ENCODE measurements at places on chromosomes 6 and 20.

DNA sequence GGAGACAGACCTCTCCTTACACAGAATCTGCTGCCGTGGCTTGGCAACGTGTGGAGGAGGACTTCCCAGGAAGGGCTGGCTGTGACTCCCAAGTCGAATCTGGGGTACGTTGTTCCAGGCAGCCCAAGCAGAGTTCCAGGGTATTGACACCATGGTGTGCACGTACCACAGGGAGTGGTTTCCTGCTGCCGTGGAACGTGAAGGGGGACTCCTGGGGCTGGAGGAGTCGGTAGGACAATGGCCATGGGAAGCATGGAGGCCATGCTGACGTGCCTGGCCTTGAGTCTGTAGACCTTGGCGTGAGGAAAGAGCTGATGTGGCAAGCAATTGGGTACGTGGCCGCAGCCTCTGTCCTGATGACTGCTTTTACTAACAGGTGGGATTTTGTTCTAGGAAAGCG, 119.3 kb downstream of the TULP4 start:
- DNase-seq, result no peak

DNA sequence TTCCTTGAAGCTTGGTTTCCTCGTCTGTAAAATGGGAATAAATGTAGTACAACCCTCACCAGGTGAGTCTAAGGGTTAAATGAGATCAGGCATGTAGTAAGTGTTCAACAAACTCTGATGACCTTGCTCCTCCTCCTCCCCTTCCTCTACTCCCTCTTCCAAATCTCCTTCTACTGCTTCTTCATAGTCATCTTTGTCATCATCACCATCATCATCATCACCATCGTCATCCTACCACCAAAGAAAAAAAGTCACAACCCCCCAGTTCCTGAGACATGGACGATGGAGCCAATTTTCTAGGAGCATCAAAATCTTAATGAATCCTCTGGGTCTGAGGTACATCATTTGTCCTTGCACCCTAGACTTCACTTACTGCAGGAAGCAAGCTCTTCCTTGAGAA, 240.0 kb downstream of the ANKRD60 start:
- DNase-seq, result no peak

- DNase-seq, result no peak
Observed at GRCh38 chr20:32613192-32614053, 28.3 kb upstream of the NOL4L start.

DNA sequence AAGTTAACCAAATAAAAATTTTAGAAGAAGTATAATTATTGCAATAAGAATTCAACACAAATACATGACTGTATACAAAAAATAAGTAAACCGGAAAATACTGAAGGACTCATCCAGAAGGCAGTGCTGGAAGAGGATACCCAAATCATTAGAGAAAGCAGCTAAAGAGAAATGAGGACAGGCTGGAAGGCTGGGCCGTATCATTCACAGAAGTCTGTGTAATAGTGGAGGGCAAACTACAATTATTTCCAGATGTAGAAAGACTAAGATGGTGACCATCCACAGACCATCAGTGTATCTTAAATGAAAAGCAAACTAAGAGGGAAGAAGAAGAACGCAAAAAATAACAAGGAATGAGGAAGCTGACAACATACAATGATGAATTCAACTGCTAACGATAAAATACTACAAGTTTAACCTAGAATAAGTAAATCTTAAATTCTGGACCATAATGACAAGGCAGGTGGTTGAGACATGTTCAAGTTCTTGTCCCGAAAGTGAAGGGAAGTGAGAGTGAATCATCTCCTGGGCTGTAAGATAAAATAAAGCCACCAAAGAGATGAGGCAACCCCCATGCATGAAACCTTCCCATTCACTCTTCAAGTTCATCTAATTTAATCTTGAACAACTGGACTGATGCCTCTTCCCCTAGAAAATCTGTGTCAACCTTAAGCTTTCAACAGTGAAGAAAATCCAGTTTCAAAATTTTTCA, 71.5 kb downstream of the SLC23A2 start:
- no peak for DNase-seq

DNA sequence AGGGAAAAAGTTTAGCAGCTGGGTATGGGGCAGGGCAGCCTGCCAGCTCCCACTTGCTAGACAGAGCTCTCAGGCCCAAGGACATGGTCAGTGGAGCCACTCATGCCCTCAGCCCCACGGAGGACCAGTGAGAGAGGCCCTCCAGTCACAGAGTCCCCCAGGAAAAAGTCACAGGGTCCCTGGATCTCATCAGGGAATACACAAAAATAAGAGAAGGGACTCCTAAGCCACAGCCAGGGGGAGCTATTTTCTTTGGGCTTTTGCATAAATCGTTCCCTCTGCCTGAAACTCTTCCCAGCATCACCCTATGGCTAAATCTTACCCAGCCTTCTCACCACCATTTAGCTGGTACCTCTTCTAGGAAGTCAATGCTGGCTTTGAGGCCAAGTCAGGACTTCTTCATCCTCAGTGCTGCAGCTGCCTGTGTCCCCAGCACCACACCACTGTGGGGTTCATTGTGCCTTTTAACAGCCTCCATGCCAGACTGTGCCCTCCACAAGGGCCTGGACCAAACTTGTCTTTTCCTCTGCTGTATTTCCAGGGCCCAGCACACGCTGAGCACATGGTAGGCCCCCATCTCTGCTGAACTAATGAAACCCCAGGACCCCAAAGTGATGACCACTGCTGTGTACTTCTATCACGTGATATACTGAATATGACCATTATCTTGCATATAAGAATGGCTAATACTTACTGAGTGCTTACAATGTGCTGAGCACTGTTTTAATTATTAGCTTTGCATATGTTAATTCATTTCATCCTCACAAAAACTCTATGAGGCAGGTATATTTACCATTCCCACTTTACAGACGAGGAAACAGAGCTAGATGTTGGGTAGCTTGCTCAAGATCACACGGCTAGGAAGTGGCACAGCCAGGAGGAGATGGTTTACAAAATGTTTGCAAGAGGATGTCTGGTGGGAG, 2.0 kb downstream of the ZNF335 start:
- DNase-seq, result no peak

DNA sequence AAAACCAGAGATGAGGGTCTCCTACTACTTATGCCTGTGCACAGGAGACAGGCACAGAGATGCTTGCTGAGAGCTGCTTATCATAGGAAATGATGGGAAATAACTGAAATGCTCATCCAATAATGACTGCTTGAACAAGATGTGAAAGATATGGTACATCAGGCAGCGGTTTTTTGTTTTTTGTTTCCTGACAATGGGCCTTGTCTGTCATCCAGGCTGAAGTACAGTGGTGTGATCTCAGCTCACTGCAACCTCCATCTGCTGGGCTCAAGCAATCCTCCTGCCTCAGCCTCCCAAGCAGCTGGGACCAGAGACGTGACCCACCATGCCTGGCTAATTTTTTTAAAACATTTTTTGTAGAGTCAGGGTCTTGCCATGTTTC, 1.2 kb upstream of the RIPOR3 start:
- DNase-seq, result no peak

- no peak for DNase-seq
Observed at GRCh38 chr6:73774311-73774774, 78.3 kb downstream of the CD109 start.

DNA sequence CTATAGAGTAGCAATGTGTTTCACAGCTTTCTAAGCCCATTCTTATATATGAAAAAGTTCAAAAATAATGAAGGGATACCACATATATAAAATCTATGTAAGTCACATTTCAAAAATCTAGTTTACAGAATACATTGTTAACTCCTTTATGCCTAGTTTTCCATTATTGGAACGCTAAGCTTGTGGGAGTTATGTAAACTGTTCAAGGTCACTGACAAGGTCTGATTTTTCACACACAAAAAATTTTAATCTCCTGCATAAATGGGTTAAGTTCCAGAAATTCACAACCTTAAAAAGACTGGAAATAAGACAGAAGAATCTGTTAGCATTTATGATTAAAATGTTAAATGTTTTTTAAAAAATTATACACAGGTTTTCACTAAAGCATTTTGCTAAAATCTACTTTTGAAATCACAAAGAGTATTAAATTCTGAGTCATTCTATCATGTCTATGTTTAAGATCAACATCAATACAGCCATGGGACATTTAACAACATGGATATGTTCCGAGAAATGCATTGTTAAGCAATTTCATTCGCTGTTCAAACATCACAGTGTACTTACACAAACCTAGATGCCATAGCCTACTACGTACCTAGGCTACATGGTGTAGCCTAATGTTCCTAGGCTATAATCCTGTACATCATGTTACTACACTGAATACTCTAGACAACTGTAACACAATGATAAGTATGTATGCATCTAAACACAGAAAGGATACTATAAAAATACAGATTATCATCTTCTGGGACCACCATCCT, 25.4 kb downstream of the ATG5 start:
- DNase-seq, result no peak

- DNase-seq, result no peak
Observed at GRCh38 chr6:29760328-29760727, 37.1 kb downstream of the HLA-F start.

GRCh38 chr6:31640612-31641011, 11.8 kb downstream of the BAG6 start:
- DNase-seq, result no peak

DNA sequence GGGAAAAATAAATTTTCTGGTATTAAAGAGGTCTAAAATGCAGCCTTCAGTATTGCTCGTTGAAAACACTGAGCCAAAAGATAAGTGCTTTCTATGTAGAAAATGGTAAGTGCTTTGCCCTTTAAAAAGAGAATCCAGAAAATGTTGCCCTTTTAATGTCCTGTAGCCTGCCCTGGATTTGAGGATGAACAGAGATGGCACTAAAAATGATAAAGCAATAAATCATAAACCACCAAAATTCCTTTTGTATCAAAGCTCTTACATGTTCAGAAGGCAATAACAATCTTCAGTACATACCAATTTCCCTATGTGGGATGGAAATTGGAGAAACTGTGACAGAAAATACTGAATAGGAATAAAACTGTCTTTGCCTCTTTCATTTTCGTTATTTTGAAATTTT, 405.8 kb downstream of the PHF3 start:
- no peak for DNase-seq

DNA sequence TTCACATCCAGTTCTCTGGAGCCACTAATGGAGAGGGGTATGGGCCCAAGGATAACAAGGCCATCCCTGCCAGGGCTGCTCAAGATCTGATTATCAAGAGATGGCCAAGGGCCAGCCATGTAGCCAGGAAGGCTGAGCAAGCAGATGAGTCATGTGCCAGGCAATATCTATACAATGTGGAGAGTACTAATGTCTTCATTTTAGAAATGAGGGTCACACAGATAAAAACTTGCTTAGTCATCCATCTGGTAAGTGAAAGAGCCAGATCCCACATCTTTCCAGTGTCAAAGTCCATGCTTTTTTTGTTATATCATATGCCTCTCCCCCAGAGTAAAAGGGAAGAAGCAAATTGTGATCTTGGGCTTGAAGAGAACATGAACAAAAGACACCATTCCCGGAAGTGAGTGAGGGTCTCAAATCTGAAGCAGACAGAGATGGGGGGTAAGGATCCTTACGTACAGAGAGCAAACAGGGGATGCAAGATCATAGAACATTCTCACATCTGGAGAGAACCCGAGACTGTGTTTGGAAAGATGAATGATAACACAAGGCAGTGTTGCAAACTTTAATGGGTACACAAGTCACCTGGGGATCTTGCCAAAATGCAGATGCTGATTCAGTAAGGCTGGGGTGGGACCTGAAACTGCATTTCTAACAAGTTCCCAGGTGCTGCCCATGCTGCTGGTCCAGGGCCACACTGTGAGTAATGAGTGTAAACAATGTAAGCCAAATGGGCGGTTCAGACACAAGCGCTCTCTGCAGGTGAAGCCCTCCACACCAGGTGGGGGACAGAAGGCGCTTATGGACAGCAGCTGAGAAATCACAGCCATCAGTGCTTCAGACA, 20.0 kb upstream of the GSTA3 start:
- no peak for DNase-seq

- no peak for DNase-seq
Observed at GRCh38 chr6:16313732-16314131, 75.3 kb downstream of the GMPR start.

DNA sequence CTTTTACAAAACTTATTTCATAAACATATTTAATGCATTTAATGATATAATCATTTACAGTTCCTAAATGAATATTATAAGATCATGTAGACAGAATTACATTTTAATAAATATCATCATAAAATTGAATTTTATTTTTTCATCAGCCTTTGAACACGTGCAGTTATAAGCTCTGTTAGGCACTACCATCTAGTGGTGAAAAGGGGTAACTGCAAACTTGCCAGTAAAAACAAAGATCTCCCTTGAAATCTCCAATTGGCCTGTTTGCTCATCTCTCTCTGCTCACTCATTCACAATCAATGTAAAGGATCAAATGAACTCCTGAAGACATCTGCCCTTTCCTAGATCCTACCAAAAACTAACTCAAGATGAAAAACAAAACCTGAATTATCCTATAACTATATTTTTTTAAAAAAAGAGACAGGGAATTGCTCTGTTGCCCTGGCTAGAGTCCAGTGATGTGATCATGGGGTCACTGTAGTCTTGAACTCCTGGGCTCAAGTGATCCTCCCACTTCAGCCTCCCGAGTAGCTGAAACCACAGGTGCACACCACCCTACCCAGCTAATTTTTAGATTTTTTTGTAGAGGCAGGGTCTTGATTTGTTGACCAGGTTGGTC, 31.7 kb downstream of the SAMHD1 start:
- DNase-seq, result peak; percentile 13

GRCh38 chr6:150575836-150576235, 23.8 kb upstream of the PLEKHG1 start:
- DNase-seq, result peak; percentile 21

DNA sequence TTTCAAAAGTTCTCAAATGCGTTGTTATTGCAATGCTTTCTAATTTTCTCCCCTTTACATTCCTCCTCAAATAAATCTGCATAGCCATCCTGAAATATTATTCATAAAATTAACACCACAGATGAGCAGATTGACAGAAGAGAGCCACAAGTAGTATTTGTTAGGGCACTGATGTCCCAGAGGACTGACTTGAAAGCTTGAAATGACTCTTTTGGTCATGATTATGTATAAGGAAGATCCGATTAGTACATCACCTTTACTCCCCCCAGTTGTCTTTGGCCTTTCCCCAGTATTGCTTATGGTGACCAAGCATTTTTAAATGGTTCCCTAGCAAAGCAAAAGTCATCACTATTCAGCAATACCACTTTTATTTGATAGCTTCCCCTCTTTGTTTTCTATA, 187.6 kb downstream of the ADAT2 start:
- DNase-seq, result no peak

DNA sequence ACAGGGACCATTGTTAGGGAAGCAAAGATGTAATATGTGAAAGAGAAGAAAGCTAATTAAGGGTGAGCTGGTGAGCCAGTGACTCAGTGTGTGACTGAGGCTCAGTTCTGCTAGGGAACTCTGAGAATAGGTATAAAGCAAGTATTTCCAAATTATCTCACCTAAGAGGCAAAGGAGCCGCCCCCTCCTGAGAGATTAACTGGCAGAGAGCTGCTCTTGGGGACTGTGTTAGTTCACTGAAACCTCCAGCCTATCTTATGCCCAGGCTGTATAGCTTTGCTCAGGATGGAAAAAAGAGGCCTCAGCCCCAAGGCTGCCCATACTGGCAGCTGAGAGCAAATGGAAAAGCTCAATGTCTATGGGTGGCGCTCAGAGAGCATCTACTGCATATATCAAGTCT, 152.0 kb downstream of the PAK5 start:
- no peak for DNase-seq

Measured in urinary bladder (tissue), 4 donors.